Heart left ventricle (tissue), 16 donors: ENCODE measurements at places on chromosomes 2 and 18. TPM values are rescaled to one million over a fixed set of nuclear protein-coding genes. Genes with fewer than 3 reads are reported as not detected.

SLC23A3 gene
- total RNA-seq: 0.37 TPM

MROH2A gene
- total RNA-seq: not detected

- no peak overlapping the region for H3K4me3 ChIP-seq
- no peaks in the 10 kb centered on the region for H3K27me3 ChIP-seq
- peaks cover 9% of the 10 kb centered on the region for H3K36me3 ChIP-seq
- no peak for DNase-seq
Measured at GRCh38 chr2:28407976-28408690, 15.5 kb downstream of the FOSL2 start.

DNA sequence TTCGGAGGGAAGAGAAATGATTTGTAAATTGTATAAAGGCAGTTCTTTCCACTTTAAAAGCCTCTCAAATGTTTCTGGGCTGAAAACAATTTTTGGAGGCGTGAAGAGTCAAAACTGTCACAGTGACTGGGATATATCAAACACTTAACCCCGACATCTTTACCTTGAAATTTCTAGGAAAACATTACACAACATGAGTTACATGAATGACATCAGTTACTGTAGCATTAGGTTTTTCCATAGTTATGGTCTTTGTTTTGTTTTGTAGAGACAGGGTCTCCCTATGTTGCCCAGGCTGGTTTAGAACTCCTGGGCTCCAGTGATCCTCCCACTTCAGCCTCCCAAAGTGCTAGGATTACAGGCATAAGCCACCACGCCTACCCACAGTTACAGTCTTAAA is 25.7 kb downstream of the MSH6 start:
- no peaks in the 10 kb centered on the region for H3K4me1 ChIP-seq
- H3K36me3 ChIP-seq: peaks cover 100% of the 10 kb centered on the region
- H3K4me3 ChIP-seq: no peak overlapping the region
- DNase-seq: no peak
- H3K27me3 ChIP-seq: no peaks in the 10 kb centered on the region

GRCh38 chr2:3876685-3877084 is 173.3 kb downstream of the DCDC2C start:
- H3K27me3 ChIP-seq: no peaks in the 10 kb centered on the region
- no peak overlapping the region for H3K4me3 ChIP-seq
- H3K4me1 ChIP-seq: no peaks in the 10 kb centered on the region
- no peaks in the 10 kb centered on the region for H3K36me3 ChIP-seq
- H3K27ac ChIP-seq: no peak overlapping the region

DNA sequence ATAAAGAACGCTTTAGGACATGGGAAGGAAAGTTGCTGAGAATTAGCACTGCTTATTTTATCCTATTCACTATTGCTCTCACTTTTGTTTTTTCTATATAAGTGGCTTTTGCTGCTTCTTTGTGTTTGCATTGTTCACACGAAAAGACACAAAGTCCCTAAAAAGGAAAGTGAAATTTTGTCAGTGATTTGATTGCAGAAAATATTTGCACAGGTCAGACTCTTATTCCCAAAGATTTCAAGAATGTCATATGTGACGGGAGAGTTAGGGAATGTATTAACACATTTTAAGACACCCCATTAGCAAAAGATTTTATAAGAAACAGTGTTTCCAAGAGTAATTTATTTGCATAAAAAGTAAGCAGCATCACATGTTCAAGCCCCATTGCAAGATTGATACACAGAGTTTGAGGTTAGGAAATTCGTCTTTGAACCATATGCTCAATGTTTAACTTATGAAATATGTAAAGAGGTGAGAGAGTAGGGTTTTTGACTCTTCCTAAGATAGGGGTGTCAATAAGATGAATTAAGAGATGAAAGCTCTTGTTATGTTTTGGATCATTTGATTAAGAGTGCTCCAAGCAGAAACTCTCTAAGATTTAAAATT is 57.0 kb downstream of the CCDC102B start:
- H3K27me3 ChIP-seq: no peaks in the 10 kb centered on the region
- no peak overlapping the region for H3K27ac ChIP-seq
- no peak for DNase-seq
- H3K36me3 ChIP-seq: no peaks in the 10 kb centered on the region
- no peak overlapping the region for H3K4me3 ChIP-seq
- no peaks in the 10 kb centered on the region for H3K4me1 ChIP-seq

DNA sequence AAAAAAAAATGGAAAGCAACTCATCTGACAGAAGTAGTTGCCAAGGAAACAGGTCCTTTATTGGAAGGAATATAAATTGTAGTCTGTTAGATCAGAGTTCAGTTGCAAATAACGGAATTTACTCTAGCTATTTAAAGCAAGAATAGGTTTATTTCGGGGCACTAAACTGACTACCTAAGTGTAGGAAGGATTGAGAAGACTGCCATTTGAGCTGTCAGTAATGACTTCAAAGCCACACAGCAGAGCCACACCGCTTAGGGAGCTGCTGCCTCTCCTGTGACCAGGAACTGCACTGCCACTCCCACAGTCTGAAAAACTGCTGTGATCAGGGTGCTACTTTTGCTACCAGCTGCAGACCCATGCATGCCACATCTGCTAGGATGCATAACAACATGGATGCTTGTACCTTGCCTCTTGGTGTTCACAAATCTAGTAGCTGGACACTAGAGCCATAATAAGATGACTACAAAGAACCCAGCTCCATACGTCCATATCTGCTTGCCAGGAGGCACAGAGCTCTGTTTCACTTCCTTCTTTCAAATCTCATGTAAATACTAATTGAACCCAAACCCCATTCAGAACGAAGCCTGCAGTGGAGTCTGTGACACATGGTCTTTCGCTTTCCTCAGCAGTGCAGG is 2.2 kb downstream of the DSG2 start:
- no peaks in the 10 kb centered on the region for H3K36me3 ChIP-seq
- H3K27me3 ChIP-seq: no peaks in the 10 kb centered on the region
- H3K4me3 ChIP-seq: no peak overlapping the region
- DNase-seq: no peak
- H3K4me1 ChIP-seq: no peaks in the 10 kb centered on the region
- no peak overlapping the region for H3K27ac ChIP-seq

VIT gene
- total RNA-seq: 8.0 TPM

CCDC148 gene
- 1.1 TPM for total RNA-seq

GRCh38 chr2:182504903-182505302 is 78.1 kb upstream of the PDE1A start:
- DNase-seq: no peak
- no peaks in the 10 kb centered on the region for H3K27me3 ChIP-seq
- peaks cover 4% of the 10 kb centered on the region for H3K4me1 ChIP-seq
- no peak overlapping the region for H3K27ac ChIP-seq
- H3K36me3 ChIP-seq: no peaks in the 10 kb centered on the region

DNA sequence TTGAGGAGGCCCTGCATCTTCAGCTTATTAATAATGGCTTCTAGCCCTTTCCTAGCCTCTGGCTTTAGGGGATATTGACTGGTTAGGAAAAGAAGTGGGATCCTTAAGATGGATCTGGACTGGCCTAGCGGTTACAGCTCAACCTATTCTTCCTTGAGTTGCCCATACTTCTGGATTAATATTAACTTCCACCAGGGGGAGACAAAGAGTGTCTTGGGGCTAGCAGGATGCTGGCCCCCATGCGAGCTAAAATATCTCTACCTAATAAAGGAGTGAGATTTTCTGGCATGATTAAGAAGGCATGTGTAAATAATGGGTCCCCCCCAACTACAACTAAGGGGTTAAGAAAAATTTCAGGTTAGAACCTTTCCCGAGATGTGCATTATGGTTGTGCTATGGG is 23.2 kb upstream of the PLA2R1 start:
- no peak overlapping the region for H3K4me3 ChIP-seq
- H3K27me3 ChIP-seq: no peaks in the 10 kb centered on the region
- H3K36me3 ChIP-seq: no peaks in the 10 kb centered on the region
- H3K27ac ChIP-seq: no peak overlapping the region
- H3K4me1 ChIP-seq: no peaks in the 10 kb centered on the region

TMEM182 gene
- 149 TPM for total RNA-seq

GRCh38 chr2:47339745-47340541 is 63.0 kb upstream of the MSH2 start:
- H3K4me1 ChIP-seq: peaks cover 13% of the 10 kb centered on the region
- H3K27me3 ChIP-seq: no peaks in the 10 kb centered on the region
- no peak overlapping the region for H3K27ac ChIP-seq
- H3K4me3 ChIP-seq: no peak overlapping the region
- no peaks in the 10 kb centered on the region for H3K36me3 ChIP-seq
- DNase-seq: no peak

CRYGD gene
- not detected for total RNA-seq

GRCh38 chr2:218879776-218880101 is 913 bp upstream of the WNT10A start:
- no peak for DNase-seq
- peaks cover 71% of the 10 kb centered on the region for H3K27me3 ChIP-seq
- H3K4me1 ChIP-seq: peaks cover 18% of the 10 kb centered on the region
- H3K4me3 ChIP-seq: peak overlapping the region; percentile 46
- H3K27ac ChIP-seq: no peak overlapping the region
- no peaks in the 10 kb centered on the region for H3K36me3 ChIP-seq

SLC38A11 gene
- 0.85 TPM for total RNA-seq

DNA sequence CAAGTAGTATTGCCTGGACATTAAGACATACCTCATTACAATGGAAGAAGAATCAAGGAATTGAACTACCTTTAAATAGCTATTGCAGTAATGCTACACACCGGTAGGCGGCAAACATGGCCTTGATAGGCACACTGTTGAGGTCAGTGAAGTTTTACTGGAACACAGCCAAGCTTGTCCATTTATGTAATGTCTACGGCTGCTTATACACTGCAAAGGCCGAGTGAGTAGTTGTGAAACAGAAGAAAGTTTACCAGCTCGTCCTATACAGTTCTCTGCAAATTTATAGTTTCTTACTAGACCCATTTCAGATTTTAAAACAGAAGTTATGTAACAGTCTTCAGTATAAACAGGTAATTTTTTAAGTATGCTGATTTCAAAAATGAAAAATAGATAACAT is 38.8 kb downstream of the PPP4R1 start:
- H3K27ac ChIP-seq: peak overlapping the region; percentile 39
- DNase-seq: peak; percentile 83
- H3K36me3 ChIP-seq: peaks cover 5% of the 10 kb centered on the region
- H3K4me1 ChIP-seq: peaks cover 4% of the 10 kb centered on the region
- no peaks in the 10 kb centered on the region for H3K27me3 ChIP-seq

- H3K36me3 ChIP-seq: no peaks in the 10 kb centered on the region
- no peak overlapping the region for H3K4me3 ChIP-seq
Measured at GRCh38 chr2:225103737-225104141, 61.5 kb upstream of the DOCK10 start.

KLF11 gene
- total RNA-seq: 21.4 TPM

TNFAIP6 gene
- total RNA-seq: 1.9 TPM

DNA sequence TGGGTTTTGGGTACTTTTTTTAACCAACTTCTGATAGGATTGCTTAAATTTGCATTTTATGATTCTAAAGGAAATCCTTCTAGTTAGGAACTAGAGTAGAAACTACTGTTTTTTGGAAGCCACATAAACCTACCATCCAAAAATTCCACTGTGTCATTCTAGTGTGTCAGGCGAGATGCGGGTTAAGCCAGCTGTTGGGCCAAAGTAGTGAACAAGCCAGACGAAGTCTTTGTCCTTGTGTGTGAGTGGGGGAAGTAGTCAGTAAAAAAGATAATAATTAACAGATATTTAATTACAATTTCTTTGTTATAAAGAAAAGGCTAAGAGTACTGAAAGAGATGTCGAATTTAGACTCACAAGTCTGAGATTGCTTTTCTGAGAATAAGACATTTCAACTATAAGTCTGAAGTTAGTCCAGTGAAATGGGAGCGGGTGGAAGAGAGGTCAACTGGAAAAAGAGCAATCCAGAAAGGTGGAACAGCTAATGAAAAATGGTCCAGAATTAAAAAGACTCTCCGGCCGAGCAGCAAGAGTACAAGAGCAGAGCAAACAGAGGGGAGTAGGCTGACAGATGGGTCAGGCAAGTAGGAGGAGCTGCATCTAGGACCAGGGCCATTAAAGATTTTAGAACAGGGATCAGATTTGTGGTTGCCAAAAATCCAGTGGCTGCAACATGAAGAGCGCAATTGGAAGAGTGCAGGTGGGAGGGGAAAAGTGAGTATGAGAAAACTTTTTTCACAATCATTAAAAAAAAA is 1.5 kb downstream of the EPB41L5 start:
- no peak overlapping the region for H3K27ac ChIP-seq
- H3K27me3 ChIP-seq: no peaks in the 10 kb centered on the region
- no peak overlapping the region for H3K4me3 ChIP-seq

DNA sequence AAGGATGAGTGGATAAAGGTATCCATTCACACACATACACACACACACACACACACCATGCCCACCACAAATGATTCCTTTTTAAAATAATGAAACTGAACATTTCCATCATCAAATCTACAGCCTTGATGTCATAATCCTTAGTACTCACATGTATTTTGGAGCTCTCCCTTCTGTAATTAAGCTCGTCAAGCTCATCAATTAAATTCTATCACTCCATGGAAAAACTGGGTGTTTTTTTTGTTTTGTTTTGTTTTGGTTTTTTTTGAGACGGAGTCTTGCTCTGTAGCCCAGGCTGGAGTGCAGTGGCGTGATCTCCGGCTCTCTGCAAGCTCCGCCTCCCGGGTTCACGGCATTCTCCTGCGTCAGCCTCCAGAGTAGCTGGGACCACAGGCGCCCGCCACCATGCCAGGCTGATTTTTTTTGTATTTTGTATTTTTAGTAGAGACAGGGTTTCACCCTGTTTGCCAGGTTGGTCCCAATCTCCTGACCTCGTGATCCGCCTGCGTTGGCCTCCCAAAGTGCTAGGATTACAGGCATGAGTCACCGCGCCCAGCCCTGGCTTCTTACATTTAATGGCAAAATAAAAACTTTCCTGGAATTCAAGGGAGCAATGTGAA is 78.6 kb upstream of the RGPD4 start:
- no peaks in the 10 kb centered on the region for H3K4me1 ChIP-seq
- no peak overlapping the region for H3K4me3 ChIP-seq
- DNase-seq: no peak
- H3K36me3 ChIP-seq: no peaks in the 10 kb centered on the region

- H3K4me3 ChIP-seq: no peak overlapping the region
- no peak for DNase-seq
- H3K4me1 ChIP-seq: no peaks in the 10 kb centered on the region
- H3K27me3 ChIP-seq: no peaks in the 10 kb centered on the region
- H3K27ac ChIP-seq: no peak overlapping the region
- no peaks in the 10 kb centered on the region for H3K36me3 ChIP-seq
Measured at GRCh38 chr2:28292491-28292890, 100.2 kb upstream of the FOSL2 start.

SERPINB2 gene
- 1.2 TPM for total RNA-seq

GRCh38 chr2:201257381-201257955 is 2.9 kb upstream of the CASP8 start:
- DNase-seq: peak; percentile 32
- peak overlapping the region; percentile 90 for H3K27ac ChIP-seq
- no peaks in the 10 kb centered on the region for H3K36me3 ChIP-seq
- peaks cover 4% of the 10 kb centered on the region for H3K4me1 ChIP-seq
- peak overlapping the region; percentile 60 for H3K4me3 ChIP-seq
